ENCODE measurements at places on chromosomes 2 and 18.

- no peak for DNase-seq
Measured at GRCh38 chr2:58938988-58939387, 697.9 kb upstream of the FANCL start.

DNA sequence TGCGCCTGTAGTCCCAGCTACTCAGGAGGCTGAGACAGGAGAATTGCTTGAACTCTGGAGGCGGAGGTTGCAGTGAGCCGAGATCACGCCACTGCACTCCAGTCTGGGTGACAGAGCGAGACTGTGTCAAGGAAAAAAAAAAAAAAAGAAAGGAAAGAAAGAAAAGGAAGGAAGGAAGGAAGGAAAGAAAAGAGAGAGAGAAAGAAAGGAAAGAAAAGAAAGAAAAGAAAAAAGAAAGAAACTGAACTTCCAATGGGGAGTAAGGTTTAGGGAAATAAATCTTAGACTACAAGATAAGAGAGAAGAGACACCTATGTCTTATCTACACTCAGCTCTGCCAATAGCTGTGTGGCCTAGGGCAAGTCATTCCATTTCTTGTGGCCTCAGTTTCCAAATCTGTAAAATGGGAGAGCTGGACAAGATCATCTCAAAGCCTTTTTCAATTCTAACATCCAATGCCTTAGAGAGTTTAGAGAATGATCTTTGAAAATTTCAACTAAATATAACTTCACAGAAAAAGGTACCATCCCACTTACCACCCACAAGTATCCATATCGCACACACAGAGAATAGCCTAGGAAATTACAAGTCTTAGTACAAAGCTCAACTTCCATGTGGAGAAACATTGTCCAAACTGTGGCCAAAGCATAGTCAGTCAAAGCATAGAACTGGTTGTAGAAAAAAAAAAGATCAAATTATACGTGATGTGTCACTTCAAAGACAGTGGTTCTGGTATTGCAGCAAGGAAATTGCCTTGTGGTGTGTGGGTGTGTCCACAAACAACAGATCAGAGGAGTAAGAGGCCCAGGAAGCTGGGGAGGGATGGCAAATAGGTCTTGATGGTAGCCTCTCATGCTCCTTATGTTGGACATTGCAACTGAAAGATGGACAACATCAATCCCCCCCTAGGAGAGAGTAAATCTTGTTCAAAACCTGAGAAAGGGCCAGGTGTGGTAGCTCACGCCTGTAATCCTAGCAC, 42.4 kb downstream of the SLC14A2 start:
- DNase-seq, result no peak

GRCh38 chr2:162000431-162000830, 73.6 kb downstream of the DPP4 start:
- DNase-seq, result no peak

DNA sequence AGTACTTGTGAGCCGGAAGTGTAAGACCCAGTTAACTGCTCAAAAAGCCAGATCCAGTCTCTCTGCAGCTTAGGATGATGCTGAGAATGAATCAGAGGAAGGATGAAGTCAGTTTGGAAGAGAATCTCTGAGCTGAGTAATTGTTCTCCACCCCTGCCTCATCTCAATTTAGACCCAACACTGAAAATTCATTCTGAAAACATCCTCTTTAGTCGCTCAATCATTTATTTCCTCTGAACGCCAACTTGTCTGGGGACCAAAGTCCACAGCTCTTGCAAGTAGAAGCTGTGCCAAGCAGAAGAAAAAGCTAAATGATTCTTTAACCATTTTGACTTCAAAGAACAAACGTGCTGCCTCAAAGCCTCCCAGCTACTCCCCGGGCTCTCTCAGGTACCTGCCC, 177.1 kb upstream of the KLHL29 start:
- no peak for DNase-seq

DNA sequence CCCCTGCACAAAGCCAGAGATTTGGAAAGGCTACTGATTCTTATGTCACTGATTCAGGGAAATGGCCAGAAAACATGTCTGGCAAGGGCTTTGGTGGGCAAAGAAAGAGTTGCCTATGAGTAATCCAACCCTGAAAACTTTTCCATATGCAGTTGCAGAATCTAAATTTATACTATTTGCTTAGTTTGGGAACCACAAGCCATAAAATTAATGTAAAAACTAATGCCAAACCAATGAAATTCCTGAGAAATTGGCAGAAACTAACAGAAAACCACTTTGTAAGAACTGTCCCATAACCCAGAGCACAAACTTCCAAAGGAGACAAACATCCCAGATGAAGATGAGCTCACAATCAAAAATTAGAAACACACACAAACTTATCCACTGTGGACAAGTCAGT, 48.8 kb downstream of the TCF4 start:
- DNase-seq, result no peak

DNA sequence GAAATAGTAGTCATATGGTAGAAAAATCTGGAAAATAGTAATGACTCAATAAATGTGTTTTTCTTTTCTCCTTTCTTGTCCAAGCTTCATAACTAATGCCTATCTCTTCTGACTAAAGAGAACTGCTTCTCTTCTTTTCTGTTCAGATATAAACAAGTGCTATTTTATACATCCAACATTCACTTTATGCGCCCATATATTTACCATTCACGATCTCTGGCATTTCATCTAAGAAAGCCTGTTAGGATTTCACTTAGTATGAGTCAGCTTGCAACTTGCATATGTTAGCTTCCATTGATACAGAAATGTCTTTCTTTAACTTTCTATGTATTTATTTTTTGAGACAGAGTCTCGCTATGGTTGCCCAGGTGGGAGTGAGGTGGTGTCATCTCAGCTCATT, 224.9 kb downstream of the VAPA start:
- DNase-seq, result no peak

- DNase-seq, result no peak
Measured at GRCh38 chr18:67362906-67363305, 153.6 kb downstream of the DSEL start.

DNA sequence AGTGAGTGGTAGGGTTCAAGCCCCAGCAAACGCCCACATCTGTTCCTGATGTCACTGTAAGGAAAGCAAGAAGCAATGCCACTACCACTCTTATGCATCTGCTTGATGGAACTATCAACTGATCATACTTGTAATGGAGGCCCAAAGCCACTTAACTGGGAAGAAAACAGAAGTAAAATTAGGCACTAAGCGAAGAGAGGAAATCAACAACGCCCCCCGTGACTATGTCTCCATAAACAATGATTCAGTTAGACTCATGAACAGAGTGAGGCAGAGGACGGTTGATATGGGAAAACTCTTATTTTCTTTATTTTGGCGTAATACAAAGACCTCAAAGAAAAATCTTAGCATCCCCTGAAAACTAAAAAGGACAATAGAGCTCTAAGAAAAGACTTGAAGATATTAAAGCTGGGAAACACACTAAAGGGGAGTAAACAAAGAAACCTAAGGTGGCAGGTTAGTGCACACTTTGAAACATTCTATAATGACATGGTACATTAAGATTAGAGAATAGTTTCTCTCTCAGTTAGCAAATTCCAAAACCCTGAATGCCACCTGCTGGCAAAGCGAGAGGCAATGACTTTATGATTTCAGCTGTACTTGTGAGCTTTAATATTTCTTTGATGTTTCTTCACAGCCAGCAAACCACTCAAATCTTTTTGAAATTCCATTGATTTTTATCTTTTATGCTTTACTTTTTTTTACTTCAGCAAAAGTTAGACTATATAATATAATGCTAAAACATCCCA, 86.5 kb downstream of the LRP2 start:
- DNase-seq, result no peak

DNA sequence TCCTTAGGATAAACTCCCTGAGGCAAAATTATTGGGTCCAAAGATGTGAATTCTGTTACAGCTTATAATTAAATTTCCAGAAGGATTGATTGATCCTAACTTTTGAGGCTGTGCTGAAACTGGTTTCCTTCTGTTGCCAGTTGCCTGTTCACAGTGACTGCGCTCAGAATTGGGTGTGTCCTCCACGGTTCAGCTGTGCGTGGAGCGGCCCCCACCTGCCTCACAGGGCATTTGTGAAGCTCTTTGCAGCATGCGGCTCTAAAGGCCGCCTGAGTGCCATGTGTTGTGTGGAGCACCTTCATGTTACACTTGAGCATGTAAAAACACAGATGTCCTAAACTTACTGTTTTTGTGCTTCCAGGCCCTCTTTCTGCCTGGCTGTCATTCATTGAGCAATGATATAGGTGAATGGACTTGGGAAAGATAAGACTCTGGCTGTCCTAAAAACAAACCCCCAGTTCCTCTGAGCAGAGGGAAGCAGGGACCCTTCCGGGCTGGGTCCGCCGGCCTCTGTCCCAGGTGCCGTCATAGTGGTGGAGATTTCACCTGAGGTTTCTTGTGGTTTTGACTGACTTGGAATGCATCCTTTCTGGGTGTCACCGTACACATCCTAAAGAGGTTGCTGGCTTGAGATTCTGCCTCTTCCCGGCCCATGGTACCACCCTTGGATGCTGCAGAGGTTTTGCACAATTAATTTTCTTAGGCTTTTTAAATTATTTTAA, 173.6 kb downstream of the LDLRAD4 start:
- DNase-seq, result no peak

- DNase-seq, result no peak
Measured at GRCh38 chr2:220081171-220081570, 453.7 kb downstream of the SLC4A3 start.

GRCh38 chr2:25566694-25567093, 106.7 kb downstream of the DTNB start:
- DNase-seq, result peak; percentile 32

DNA sequence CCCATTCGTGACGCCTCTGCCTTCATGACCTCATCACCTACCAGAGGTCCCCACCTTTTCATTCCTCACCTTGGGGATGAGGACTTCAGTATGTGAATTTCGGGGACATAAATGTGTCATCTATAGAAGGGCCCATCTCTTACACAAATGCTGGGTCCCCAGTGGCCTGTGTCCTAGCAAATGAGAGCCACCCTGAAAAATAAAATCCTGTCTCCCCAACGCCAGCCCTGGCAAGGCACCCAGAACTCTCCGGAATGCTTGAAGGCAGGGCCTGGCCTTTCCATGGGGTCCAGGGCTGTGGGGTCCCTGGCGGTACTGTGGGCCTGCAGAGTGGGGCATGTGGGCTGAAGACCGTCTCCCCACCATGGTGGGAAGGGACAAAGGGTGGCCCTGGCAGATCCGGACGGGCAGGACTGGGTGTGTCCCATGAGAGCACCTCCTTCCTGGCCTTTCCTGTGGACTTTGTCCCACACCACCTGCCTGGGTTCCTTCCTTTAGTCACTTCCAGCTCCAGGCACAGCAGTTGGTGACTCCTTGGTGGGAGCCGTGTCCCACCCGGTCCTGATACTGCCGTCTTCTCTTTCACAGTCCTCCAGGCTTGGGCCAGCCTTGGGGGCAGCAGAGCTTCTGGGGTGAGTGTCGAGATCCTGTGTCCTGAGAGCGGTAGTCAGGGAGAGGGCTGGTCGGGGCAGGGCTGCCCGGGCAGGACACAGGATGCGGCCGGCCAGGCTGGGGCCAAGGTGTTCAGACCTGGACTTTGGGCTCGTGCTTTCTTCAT, 18.6 kb downstream of the CAPN10 start:
- DNase-seq, result no peak

GRCh38 chr2:120265006-120265405, 12.4 kb downstream of the RALB start:
- DNase-seq, result no peak

GRCh38 chr2:156396126-156396525, 40.1 kb upstream of the GPD2 start:
- DNase-seq, result peak; percentile 59

GRCh38 chr2:66463206-66463755, 28.4 kb downstream of the MEIS1 start:
- no peak for DNase-seq

DNA sequence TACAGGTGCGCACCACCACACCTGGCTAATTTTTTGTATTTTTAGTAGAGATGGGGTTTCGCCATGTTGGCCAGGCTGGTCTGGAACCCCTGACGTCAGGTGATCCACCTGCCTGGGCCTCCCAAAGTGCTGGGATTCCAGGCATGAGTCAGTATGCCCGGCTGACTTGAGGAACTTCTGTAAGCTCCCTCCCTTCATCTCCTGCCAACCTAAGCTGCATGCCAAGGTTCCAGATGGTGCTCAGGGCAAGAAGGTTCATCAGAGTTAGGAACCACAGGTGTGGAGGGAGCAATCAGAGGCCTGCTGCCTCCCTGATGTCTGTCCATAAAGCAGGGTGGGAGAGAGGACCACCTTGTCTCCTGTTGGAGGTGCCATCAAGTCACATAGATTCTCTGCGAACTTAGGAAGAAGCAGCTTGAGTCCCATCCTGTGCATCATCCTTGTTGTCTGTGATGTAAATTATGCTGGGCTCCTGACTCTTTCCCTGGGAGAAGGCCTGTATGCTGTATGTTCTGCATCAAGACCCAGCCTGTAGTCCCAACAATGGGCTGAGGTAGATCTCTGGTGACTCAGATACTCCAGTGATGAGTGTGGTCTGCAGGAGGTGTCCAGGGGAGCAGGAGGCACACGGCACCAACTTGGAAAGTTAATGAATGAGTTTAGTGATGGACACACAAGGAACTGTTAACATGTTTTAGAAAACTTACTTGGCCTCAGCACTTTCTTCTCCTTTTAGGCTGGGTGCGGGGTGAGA, 53.1 kb downstream of the TMEM17 start:
- no peak for DNase-seq

DNA sequence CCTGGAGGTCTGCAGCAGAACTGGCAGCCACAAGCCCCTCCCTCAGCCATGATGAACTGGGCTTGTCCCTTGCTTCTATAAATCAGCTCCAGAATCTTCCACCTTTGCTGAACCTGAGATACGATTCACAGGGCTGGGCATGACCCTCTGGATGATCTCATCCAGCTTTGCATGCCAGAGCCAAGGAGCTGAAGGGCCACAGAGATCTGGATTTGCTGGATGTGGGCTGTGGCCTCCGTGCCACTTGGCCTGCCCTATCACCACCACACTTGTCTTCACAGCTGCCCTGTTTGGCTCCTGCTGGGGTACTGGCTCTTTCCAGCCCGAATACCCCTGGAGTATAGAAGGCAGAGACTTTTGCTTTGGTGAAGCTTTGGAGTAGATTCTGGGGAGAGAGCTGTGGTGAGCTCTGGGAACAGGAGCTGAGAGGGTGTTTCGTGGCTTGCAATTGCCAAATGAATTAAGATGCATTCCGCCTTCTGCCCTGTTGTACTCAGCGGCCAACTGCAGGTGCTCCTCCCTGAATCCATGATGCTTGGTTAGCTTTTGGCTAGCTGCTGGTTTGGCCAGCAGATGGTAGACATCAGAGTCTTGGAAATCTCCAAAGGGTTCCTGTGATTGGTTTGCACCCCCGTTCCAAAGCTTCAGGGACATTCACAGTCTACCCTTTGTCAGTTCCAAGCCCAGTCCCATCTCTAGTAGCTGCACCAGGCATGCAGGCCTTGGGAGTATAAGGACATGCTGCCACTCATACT, 30.9 kb upstream of the GIGYF2 start:
- DNase-seq, result no peak

- no peak for DNase-seq
Measured at GRCh38 chr18:911486-911885, 6.8 kb downstream of the ADCYAP1 start.

GRCh38 chr2:72815655-72816278, 10.1 kb downstream of the EXOC6B start:
- no peak for DNase-seq

DNA sequence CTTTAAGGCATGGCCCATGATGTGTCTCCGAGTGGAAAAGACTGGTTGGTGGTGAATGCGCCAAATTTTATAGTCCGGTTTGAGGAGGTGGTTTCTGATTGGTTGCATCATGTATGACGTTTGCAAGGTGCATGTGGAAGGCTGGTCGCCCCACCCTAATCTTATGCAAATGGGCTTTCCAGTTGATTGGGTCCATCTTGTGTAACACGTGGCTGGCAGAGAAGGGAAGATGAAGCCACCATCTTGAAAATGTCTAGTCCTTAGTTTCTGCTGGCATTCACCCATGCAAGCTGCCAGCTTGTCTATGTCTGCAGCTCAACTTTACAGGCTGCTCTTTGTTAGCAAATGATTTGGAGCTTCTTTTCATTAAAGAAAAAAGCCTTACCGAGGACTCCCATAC, 132.2 kb downstream of the PIK3C3 start:
- no peak for DNase-seq
